Stomach (tissue), 19 donors: ENCODE measurements at places on chromosomes 1 and 21. TPM values are rescaled to one million over a fixed set of nuclear protein-coding genes. Genes with fewer than 3 reads are reported as not detected.

Gene AMY2A
- not detected for total RNA-seq

Gene BGLAP
- total RNA-seq, result not detected

Gene AIM2
- not detected for total RNA-seq

Gene CFAP45
- not detected for total RNA-seq

Gene SIPA1L2
- total RNA-seq, result 66.5 TPM

Gene RCAN1
- total RNA-seq, result 85.7 TPM

Gene NOS1AP
- 11.9 TPM for total RNA-seq

Gene L1TD1
- not detected for total RNA-seq

Gene COL24A1
- total RNA-seq, result not detected

DNA sequence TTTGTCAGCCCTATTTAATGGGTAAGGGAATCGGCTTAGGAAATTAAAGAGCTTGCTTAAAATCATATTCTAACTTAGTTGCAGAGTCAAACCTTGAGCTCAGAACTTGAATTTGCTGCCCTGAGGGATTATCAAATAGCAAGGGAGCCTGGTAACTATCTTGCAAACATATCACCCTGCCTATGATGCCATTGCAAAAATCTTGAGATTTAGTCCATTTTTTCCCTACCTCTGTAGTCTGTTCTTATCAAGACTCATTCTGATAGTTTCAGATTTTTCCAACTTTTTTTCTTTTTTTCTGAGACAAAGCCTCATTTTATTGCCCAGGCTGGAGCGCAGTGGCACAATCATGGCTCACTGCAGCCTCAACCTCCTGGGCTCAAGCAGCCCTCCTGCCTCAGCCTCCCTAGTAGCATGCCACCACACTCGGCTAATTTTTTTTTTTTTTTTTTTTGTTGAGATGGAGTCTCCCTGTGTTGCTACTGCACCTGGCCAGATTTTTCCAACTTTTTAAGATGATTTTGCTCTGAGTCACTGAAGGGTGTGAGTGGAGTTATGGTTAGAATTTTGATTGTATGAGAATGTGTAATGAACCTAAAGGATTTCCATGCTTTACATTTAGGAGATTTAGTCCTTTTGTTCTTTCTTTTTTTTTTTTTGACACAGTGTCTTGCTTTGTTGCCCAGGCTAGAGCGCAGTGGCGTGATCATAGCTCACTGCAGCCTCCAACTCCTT is 12.2 kb downstream of the SARS1 start:
- no peak for DNase-seq

GRCh38 chr1:41658431-41659158 is 174.1 kb upstream of the EDN2 start:
- peak; percentile 46 for DNase-seq

GRCh38 chr1:61724506-61724812 is 482 bp downstream of the TM2D1 start:
- DNase-seq, result no peak

GRCh38 chr1:185483664-185484450 is 166.8 kb upstream of the IVNS1ABP start:
- no peak for DNase-seq

- no peak for DNase-seq
Measured at GRCh38 chr1:212030936-212031528, 4.3 kb downstream of the INTS7 start.

GRCh38 chr1:33143176-33143575 is 38.7 kb downstream of the TRIM62 start:
- DNase-seq, result no peak

DNA sequence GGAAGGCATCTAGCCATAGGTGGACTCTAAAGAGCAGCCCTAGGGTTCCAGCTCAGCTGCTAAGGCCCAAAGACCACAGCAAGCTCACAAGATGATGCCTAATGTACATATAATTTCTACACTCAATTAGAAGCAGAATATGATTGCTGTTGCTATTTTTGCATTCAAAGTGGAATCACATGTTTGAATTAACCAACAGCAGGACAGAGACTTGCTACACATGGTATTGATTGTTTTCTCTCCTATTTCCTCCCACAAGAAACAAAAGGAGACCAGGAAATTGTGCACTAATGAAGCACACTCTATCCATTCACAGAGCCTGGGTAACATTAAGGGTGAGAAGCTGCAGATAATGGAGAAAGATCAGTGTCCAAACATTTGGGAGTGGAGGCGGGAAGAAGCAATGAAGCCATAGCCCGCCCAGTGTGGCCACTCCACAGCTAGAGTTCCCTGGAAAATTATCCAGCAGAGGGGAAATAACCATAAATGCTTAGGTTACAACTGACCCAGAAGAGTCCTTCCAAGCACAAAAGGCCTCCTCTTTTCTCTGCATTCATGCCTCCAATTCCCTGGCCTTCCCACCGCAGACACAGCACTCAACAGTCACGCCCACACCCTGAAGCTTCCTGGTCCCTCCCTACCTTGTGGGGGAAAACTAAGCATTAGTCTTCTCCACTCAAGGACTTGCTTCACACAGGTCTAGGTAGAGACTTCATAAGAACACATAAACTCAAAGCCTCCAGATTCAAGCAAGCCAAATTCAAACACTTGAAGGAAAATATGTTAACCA is 7.5 kb downstream of the CNN3 start:
- DNase-seq, result no peak

DNA sequence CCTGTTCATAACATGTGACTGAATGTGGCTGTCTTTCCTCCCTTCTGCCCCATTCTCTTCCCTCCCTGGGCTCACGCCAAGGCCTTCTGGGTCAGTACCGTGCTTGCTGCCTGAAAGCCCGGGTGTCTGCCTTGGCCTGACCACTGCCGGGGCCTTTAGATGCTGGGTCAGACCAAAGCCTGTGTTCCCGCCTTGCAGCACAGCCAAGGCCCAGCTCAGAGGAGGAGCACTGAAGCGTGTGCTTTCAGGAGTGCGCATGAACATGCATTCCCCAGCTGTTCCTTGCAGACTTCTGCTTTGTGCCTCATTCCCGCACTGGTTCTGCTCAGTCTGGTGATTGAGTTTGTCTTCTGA is 27.0 kb upstream of the SARS1 start:
- peak; percentile 62 for DNase-seq

DNA sequence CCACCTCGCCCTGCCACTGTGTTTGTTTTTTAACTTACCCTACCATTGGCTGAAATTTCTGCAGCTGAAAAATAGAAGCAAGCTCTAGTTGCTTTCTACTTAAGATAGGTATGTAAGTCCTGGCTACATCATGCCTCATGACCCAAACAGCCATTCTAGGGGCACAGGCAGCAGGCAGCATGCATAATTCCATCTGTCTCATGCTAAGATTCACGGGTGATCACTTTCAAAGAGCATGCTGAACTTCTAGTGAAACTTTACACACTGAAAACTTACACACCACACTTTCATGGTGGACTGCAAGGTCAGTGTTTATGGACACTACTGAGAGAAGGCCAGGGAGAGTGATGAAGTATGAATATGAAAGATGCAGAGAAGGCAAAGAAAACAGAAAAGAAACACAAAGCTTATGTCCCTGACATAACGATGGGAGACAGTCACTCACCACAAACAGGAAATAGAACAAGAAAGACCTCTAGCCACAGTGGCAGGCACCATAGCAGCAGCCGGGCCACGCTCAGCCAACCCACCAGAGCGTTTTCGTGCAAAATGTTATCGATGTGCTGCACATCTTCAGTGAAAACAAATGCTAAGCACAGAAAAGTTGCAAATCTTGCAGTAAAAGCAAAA is 102.3 kb upstream of the TIAM1 start:
- no peak for DNase-seq

- DNase-seq, result peak; percentile 9
Measured at GRCh38 chr1:74593887-74594866, 79.4 kb downstream of the ERICH3 start.

DNA sequence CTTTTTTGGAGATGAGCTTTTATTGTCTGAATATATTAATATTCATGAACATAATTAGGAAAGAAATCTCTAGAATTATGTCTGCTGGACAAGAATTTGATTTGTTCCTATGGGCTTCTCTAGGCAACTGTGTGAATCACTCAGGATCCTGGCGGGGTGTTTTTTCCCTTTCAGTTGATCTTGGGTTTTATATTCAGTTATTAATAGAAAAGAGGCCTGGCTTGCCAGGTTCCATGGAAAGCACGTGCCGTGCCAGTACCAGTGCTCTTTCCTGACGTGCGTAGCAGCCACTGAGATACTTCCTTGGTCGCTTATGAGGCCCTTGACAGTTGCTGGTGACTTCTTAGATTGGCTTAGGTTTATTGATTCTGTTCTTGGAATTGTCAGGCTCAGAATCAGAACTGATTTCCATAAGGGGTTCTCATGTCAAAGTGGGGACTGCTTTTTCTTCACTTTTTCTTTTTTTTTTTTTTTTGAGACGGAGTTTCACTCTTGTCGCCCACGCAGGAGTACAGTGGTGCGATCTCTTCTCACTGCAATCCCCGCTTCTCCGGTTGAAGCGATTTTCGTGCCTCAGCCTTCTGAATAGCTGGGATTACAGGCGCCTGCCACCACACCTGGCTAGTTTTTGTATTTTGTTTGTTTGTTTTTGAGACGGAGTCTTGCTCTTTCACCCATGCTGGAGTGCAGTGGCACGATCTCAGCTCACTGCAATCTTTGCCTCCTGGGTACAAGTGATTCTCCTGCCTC is 48.7 kb upstream of the KIF1B start:
- peak; percentile 42 for DNase-seq

DNA sequence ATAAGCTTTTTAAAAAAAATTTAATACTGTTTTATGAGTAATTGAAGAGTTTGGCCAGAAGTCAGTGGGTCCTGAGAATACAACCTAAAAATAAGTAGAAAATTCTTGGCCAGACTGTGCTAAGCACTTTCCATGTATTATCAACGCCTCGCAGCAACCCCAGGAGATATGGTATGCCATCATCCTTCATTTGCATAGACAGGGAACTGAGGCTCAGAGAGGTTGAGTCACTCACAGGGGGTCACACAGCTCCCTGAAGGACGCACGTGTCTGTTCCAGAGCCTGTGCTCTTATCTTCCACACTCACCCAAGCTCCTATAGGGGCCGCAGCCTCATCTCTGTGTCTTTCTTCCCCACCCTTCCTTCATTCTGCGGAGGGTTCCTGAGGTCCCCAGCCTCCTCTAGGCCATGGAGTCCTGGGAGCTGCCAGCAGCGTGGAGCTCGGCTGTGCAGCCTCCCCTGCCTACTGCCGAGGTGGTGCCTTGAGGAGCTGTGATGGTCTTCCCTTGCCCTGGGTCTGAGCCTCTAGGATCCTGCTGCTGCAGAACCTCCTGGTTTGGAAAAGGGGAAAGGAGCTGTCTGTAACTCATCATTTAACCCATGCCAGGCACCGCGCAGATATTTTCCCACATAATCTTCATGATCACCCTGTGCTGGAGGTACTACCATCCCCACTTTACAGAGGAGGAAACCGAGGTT is 30.3 kb upstream of the ECE1 start:
- DNase-seq, result no peak

DNA sequence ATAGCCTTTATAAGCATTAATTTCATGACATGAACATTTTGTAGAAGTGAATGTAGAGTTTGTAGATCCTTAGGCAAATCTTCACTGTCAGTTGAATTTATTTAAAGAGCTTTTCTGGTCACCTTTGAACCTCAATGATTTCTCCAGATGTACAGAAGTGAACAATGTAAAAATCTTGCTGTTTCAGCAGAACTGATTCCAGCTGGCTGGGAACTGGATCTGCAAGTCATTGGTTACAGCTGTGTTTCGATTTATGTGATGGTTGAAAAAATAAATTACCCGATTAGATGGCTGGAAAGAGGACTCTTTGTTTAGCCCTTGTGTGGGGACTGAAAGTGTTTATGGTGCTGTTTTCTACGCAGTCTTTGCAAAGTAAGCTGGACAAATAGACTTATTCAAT is 849.8 kb downstream of the USP25 start:
- no peak for DNase-seq

GRCh38 chr1:172778456-172779455 is 119.9 kb downstream of the FASLG start:
- DNase-seq, result no peak

- DNase-seq, result no peak
Measured at GRCh38 chr21:26385721-26386120, 187.4 kb downstream of the CYYR1 start.

DNA sequence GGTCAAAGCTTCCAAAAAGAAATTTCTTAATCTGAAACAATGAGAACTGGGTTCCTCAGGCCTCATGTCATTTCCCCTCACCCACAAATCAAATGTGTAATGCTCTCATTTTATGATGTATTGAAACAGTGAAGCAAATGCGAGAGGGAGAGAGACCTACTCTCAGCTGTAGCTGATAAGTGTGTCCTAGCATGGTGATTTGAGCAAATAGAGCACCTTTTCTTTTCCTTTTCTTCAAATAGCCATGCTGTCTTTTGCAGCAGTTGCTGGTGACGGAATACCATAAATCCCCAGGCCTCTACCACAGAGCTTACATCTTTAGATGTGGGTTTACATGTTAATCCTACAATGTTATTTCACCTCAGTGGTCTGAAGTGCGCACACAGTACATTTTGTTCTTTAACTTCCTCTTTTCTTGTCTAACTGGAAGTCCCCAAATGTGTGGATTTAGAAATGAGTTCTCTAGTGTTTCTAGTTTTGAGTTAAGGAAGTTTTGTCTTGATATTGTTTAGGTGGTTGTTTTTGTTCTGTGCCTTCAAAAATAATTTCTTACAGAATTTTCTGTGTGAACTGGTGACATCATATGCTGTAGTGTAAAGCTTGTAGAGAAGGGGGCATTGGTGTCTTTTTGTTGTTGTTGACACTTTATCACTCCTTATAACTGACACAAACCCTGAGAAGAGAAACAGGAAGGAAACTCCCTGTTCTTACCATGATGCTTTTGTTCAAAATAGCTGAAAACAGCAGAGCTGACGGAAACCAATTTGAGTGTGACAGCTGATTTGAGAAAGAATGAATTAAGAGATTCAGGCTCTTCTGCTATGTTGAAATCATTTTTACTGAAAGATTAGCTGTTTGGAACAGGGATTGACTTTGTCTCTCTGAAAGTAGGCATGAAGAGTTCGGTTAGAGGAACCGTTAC is 12.2 kb downstream of the SMAP2 start:
- no peak for DNase-seq

GRCh38 chr1:242219905-242220304 is 221.0 kb upstream of the MAP1LC3C start:
- no peak for DNase-seq

GRCh38 chr1:42368096-42368795 is 12.3 kb upstream of the RIMKLA start:
- DNase-seq, result no peak

GRCh38 chr1:32753532-32754316 is 51.2 kb upstream of the SYNC start:
- DNase-seq, result peak; percentile 88

GRCh38 chr1:3037281-3038040 is 16.2 kb downstream of the ACTRT2 start:
- DNase-seq, result no peak
